Activated CD4-positive, alpha-beta T cell treated with anti-CD3 and anti-CD28 coated beads, Interleukin-2, amount 50 U/mL, for 1 hour (primary cell): ENCODE measurements at places on chromosomes 2 and 18.

- DNase-seq: no peak
Observed at GRCh38 chr2:15385184-15385583, 175.9 kb downstream of the NBAS start.

GRCh38 chr18:42183746-42184145 is 228.7 kb downstream of the PIK3C3 start:
- no peak for DNase-seq

DNA sequence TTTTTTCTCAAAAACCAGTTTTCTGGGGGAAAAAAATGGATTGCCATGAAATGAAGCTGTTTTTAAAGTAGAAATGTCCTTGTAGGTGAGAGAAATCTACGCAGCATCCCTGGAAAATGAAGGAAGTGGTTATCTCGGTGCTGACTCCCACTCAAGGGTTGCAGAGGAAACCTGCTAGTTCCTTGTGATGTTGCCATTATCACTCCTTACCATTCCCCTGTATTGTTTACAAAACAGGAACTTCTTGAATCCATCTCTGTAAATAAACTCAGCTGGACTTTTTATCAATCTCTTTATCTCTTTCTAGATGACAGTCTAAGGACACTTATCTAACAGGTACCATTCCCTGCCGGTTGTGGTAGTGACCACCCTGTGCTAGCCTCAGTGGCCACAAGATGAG is 61.2 kb downstream of the FEZ2 start:
- no peak for DNase-seq

DNA sequence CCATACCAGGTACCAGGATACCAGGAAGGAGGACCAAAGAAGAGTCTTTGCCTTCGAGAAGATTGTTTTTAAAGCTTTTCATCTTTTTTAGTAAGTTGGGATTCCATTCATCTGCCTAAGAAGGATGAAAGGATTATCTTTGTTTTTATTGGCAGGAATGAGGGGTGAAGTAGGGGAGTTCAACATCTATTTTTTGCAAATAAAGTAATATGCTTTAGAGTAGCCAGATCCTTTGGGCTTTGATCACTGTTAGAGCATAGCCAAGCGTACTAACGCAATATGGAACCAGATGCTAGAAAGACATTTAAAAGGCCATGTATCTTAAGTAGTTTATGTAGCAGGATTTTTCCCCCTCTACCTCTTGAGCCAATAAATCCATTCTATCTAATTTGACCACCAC is 133.0 kb downstream of the PRPF40A start:
- DNase-seq: no peak

GRCh38 chr2:68390586-68390985 is 25.5 kb downstream of the PLEK start:
- DNase-seq: no peak

- no peak for DNase-seq
Observed at GRCh38 chr18:38957736-38958135, 1392.1 kb upstream of the CELF4 start.

GRCh38 chr2:128638341-128639119 is 319.9 kb upstream of the HS6ST1 start:
- DNase-seq: no peak

GRCh38 chr2:207670887-207671286 is 40.6 kb upstream of the CCNYL1 start:
- no peak for DNase-seq

GRCh38 chr2:32652555-32653209 is 24.8 kb downstream of the TTC27 start:
- no peak for DNase-seq

DNA sequence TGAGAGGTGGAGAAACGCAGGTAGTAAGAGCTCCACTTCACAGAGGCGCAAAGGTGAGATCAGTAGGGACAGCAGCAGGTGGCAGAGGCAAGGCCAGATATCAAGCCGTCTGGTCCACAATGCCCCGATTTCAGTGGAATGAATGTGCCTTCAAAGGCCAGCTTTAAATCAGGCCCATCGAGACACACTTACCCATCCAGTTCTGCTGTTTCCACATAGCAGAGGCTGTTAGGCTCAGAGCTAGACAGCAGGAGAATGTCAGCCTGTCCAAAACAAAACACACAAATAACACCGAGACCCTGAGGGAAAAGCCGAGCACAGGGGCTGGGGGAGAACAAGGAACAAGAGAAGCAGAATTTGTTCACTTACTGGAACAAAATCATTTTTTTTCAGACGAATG is 75.8 kb upstream of the NARS1 start:
- no peak for DNase-seq

DNA sequence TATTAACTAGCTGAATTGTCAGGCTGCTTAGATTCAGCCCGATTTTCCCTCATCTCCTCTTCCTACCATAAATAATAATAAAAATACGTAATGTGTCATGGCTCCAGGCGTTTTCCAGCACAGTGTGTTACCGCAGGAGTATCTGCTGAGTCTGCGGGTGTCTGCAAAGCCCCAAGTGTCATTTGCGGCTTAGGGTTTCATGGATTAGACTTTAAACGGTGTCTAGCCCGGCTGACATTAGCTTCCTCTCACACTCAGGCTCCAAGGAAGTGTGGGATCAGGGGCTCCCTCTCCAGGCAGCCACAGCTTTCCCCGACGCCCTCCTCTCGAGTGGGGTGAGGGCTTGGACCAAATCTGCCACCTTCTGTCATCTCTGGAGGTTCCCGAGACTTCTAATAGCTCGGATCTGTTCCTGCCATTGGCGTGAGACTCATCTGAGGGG is 14.1 kb upstream of the HOXD1 start:
- no peak for DNase-seq

DNA sequence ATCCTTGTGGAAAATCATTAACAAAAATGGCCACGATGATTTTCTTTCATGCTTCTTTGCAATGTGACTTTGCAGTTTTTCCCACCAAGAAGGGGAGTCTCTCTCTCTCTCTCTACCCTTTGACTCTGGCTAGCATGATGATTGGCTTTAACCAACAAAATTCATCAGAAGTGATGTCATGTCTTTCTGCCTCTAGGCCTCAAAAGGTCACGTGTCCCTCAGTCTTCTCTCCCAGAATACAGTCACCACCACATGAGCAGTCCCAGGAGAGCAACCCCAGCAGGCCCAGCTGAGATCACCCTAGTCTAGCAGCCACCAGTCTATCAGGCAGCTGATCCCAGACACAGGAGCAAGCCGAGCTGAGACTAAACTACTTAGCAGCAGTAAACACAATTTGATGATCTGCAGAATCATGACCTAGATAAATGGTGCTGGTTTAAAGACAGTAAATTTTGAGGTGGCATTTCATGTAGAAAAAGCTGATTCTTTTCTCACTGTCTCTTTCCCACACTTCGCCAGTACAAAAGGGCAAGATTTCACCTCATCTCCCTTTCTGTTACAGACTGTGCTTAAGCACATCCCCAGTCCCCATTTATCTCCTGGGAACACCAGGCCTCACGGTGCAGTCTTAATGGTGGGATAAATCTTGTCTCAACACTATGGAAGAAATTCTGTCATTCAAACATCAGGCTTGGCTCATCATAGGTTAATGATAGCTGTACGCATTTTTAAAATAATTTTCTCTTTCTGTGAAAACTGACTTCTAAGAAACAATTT is 132.7 kb downstream of the SCG2 start:
- no peak for DNase-seq

GRCh38 chr18:617970-618504 is 21.2 kb downstream of the CLUL1 start:
- DNase-seq: no peak

DNA sequence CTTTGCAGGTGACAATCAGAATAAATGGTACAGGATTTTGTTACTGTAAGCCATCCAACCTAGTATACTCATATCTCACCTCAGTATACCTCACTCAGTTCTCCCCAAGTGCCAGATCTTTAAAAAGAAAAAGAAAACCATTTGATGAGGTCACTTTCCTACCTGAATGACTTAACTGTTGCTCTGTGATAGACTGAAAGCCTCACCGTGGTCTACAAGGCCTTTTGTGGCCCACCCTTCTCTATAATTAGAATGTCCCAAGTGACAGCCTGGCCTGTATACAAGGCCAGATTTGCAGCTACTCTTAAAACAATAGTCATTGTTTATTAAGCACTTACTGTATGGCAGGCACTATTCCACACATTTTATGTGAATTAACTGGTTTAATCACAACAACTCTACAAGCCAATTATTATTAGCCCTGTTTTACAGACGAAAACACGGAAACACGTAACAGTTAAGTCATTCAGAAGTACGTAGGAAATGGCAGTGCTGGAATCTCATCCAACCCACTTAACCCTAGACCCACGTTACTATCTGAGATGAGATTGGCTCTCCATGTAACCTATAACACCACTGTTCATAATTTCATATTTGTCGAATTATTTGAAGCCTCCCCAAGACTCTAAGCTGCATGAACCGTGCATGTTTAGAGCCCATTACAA is 28.3 kb downstream of the PKP4 start:
- DNase-seq: no peak

DNA sequence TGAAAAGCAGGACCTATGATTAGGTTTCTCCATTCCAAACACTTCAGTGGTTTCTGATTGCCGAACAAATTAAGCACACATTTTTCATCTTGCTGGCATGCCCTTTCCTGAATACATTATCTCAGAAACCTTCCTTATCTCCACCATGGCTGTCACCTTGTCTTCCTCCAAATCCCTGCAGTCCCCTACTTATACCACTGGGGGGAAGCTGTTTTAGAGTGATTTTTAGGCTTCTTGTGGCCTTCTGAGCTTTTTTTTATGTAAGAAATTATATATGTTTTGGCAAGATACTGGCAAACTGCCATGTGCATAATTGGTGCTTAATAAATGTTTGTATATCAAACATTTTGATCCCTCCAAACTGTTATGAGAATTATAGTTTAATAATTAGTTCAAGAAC is 229.2 kb downstream of the MYT1L start:
- no peak for DNase-seq

GRCh38 chr2:208711598-208711997 is 305.0 kb downstream of the PTH2R start:
- DNase-seq: no peak

DNA sequence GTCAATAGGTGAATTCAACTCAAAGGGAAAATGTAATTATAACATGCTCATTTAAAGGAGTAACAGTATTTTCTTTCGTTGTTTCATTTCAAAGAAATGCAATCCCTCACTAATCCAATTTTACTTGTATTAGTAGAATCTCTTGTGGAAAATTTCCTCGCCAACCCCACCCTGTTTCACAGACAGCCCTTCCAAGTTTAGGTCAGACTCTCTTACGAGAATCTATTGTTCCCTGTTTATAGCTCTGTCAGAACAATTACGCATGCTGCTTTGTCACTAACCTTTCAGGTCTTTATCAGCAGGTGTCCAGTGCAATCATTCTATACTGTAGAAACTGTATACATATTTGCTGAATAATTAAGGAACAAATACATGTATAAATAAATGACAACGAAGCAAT is 657.8 kb upstream of the LINC00305 start:
- no peak for DNase-seq
